ENCODE measurements at places on chromosomes 1 and 21.

DNA sequence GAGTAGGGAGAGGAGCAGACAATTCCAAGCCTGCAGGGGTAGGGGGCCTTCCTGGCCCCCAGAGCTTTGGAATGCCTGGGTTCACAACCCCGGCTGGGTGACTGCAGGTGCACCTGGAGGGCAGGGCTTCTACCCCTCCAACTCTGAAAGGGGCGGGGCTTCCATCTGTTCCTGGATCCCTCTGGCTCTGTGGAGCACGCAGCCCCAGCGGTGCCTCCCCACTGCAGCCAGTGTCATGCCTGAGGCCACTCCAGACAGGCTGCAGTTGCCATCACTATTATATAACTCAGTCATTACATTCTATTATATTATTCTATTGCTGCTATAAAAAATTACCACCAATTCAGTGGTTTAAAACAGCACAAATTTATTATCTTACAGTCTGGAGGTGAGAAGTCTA is 12.5 kb upstream of the FNBP1L start:
- no peak for DNase-seq

DNA sequence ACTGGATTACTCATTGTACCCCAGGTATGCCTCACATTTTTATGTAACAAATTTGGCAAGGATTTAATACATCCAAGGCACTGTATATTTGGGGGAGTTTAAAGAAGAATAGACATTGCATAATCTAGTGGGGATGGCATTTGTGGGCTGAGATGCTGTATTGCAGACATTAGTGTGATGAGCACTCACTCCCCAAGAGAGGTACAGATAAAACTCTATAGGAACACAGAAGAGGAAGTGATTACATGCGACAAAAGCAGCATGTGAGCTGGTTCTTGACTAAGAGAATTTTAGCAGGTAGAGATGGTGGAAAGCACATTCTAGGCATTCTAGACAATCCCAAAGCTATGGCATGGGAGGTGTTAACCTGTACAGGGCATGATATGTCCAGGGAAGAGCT is 24.2 kb upstream of the CDC14A start:
- DNase-seq: no peak

DNA sequence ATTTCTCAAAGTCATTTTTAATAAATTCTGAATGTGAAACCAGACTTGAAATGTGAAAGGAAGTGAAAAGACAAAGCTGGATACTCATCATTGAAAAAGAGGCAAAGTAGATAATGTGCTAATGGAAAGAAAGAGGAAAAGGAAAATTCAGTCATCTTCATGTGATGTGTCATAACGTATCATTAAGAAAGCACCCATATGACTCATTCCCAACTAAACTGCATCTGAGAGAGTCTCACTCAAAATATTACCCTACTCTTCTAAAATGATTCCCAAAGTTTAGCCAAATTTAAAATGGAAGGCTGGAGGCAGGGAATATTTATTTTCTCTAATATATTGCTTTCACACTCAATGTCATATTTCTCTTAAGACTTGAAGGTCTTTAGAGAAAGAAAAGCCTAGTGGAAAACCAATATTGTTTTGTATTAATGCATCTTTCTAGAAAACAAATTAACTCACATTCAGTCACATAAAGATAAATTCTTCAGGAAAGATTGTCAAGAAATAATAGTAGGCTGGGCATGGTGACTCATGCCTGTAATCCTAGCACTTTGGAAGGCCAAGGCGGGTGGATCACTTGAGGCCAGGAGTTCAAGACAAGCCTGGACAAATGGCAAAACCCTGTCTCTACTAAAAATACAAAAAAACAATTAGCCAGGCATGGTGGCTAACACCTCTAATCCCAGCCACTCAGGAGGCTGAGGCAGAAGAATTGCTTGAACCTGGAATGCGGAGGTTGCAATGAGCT is 129.9 kb downstream of the SLC30A10 start:
- no peak for DNase-seq

DNA sequence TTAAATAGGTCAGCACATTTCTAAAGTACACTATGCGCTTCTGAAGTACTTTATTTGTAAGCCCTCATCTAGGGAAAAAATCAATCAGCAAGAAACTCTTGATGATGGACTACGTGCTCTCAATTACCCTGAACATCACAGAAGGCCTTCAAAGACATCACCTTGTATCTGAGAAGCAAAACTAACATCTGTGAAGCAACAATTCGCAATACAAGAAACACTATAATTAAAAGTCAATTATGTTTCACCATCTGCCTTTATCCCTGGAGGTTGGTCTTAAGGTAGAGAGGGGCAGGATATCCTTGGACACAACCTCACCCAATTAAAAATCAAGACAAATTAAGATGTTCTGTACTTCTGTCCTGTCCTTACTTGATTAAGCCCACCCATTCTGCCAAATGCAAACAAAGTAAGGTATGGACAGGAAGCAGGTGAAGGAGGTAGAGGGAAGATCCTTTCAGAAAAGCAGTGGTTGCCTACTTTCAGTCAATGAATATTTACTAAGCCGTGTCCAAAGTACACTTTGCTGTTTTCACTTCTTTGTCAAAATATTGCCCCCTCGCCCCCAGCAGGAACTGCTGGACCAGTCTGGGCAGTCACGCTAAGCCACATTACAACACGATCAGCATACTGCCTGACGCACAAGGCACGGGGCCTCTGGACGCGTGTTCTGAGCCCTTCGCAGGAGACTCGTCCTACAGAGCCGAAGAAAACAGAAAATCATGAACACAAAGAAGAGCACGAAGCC is 887 bp downstream of the SLC19A2 start:
- DNase-seq: no peak

- no peak for DNase-seq
Observed at GRCh38 chr1:153746174-153746573, 18.3 kb downstream of the INTS3 start.

- no peak for DNase-seq
Observed at GRCh38 chr1:238468068-238468467, 577.3 kb upstream of the ZP4 start.

DNA sequence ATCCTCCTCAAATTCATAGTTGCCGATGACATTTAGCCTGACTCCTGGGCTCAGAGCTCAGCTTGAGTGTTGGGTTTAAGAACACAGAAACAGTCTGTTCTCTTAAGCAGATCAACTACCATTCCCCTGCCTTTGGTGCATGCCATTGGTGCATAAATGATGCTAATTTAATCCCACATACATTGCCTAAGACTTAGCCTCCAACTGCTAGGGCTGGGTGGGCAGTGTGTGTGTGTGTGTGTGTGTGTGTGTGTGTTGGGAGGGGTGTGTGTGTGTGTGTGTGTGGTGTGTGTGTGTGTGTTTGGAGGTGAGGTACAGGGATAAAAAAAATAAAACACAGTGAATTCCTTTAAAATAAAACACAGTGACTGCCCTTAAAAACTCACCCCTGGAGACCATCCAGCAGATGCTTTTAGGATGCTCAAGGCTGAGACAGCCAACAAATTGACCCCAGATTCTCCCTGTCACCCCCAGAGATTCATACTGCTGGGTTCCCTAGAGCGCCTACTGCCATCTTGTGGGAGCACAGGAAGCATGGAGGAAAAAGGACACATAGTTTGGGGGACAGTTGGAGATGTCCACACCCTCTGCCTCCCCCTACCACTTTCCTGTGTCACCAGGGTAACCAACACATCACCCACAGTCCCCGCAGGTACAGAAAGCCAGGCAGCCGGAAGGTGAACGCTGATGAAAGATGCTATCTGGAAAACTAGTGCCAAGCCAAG is 30.6 kb downstream of the KLHDC7A start:
- DNase-seq: no peak

GRCh38 chr1:2352897-2353550 is 38.3 kb downstream of the MORN1 start:
- DNase-seq: no peak

- DNase-seq: no peak
Observed at GRCh38 chr1:3026581-3027391, 5.5 kb downstream of the ACTRT2 start.

DNA sequence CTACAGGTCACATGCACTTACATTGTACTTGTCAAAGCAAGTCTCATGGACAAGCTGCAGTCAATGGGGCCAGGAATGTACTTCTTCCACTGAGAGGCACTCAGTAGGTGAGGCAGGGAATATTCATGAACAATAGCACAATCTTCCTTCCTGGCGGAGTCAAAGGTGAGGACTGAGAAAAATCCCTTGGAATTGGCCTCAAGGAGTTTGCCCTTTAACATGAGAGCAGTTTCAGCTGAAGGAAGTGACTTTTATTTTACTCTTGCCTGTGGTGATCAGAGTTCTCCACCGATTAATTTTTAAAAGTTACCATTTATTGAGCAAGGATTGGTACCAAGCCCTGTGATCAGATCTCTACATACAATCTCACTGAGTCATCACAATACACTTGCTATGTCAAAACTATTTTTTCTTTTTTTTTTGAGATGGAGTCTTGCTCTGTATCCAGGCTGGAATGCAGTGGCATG is 11.2 kb upstream of the AK2 start:
- no peak for DNase-seq

DNA sequence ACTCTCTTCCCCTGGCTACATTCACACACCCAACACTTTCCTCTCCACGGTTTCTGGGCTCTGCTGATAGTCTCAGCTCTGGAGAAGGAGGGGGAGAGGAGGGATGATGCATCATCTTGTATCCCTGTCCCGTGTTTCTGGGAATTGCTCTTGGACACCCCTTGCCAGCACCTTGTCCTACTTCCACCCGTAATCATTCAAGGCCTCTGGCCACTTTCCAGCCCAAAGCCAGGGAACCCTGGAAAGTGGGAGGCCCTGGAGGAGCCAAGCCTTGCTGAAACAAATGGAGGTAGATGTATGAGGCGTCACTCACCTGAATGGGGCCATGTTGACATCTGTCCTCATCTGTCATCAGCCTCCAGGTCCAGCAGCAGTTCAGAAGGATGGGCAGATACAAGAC is 4.4 kb downstream of the PLEKHO1 start:
- no peak for DNase-seq

GRCh38 chr21:18499761-18500376 is 96.3 kb upstream of the TMPRSS15 start:
- peak; percentile 81 for DNase-seq

- no peak for DNase-seq
Observed at GRCh38 chr1:101233495-101233894, 3.3 kb upstream of the S1PR1 start.

DNA sequence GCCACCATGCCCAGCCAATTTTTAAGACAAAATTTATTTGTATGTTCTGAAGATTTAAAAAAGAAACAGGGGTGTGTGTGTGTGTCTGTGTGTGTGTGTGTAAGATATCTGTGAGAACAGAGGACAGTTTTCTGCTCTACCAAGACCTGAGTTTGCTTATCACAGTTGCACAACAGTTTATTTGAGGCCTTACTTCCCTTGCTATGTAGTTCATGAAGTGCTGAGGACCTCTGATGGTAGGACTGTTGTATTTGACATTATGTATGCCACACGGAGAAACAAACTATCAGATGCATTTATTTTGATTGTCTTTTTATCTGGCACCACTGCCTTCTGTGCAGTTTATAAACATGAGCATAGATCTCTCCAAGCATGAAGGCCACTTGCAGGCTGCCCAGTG is 355.2 kb downstream of the PBX1 start:
- peak; percentile 29 for DNase-seq

GRCh38 chr1:203954788-203955552 is 93.6 kb downstream of the SNRPE start:
- DNase-seq: no peak

- DNase-seq: peak; percentile 67
Observed at GRCh38 chr1:201254625-201255478, 28.5 kb upstream of the PKP1 start.

DNA sequence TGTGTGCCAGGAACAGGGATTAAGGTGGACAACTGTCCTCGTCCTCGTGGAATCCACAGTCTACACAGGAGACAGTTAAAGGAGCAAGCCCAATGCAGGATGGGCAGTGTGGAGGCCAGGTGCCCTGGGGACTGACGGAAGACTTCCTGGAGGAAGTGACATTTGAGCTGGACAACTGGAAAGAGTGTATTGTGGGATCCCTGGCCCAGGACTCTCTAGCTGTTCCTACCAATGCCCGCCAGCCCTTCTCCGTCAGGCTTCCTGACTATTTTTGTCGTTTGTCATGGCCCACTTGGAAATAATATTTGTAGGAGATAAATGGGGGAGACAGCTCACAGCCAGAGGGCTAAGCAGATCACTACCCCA is 235.3 kb downstream of the TOMM20 start:
- no peak for DNase-seq

DNA sequence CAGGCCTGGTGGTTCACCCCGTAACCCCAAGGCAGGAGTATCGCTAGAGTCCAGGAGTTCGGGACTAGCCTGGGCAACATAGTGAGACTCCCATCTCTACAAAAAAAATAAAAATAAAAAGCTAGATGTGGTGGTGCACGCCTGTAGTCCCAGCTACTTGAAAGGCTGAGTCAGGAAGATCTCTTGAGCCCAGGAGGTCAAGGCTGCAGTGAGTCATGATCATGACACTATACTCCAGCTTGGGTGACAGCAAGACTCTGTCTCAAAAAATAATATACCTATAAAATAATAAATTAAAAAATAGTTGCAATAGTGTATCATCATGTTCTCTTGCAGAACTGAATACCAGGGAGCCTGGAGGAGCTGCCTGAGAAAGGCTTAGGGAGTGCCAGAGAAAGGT is 19.9 kb upstream of the TMEM39B start:
- DNase-seq: no peak

GRCh38 chr1:53341961-53342707 is 14.3 kb upstream of the LRP8 start:
- no peak for DNase-seq

DNA sequence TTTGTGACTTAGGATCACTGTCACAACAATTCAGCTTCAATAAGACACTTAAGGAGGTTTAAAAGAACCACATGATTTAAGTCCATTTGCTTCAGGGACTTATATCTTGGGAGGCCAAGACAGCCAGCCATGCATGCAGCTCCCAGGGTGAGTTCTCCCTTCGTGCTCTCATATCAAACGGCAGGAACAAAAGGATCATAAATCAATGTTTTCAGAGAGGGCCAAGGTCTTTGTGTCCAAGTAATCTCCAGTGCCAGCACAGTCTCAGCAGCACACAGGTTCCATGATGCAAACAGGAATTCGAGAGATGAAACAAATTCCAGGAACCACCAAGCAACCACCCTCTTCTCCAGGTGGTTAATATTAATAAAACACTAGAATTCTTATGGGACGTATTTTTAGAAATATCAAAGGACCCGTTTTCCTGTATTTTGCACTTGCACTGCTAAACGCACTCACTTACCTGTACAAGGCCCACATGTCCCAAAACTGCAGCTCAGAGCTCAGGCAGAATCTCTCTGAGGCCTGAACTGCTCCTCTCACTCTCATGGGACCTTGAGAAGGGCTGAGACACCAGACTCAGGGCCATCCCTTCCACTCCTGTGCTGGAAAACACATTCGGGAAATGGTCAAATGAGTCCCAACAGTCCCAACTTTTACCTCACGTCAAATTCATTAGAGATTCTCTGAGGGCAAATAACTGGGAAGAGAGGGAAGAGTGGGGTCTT is 100.0 kb upstream of the RAB4A start:
- DNase-seq: no peak

GRCh38 chr21:27291006-27291405 is 324.1 kb upstream of the ADAMTS5 start:
- DNase-seq: no peak
